NCI-H526 (cell line): ENCODE measurements at places on chromosomes 4 and X.

DNA sequence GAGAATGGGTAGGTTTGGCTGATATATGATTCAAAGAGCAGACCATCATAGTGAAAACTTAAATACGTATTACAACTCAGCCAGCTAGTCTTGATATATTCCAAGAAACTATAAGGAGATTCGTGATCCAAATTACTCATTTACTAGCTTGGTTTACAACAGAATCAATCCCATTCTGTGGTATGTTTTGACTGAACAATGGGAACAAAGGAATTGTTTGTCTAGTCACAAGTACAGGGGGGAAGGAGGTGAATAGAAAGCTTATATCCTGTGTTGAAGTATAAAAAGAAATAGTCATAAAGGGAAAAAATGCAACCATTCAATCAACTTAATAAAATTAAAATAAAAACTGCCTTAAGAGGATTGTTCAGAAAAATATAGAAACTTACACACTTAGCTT, 17.0 kb downstream of the C4orf54 start:
- DNase-seq, result no peak

- no peak for DNase-seq
These were observed 171.2 kb upstream of the RPL34 start for GRCh38 chr4:108449129-108449528.

GRCh38 chr4:95516528-95517017, 32.2 kb downstream of the UNC5C start:
- DNase-seq, result no peak

GRCh38 chrX:15664487-15665444, at the start of gene CLTRN:
CLTRN (minus strand) TSS chrX:15664805; CDS start chrX:15664775, 30 bp downstream.
- no peak for DNase-seq

GRCh38 chr4:139416073-139416673, 37.7 kb upstream of the RAB33B start:
- DNase-seq, result no peak

DNA sequence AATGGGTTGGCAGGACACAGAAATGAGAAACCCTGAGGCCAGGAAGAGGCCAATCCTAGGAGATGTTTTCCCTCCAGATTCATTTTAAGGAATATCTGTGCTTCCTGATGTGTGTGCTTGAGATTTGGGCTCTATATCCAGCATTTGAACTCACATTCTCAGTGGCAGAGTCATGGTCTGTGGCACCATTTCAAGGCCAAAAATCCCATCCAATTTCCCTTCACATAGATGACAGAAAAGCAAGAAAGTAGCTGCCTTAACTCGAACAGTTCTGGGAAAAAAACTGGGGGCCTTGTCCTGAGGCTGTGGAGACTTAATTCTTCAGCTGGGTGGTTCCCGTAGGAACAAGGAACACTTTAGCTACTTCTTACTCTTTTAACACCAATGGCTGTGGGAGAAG, 27.4 kb downstream of the TAF7L start:
- no peak for DNase-seq

- DNase-seq, result no peak
These were observed 52.4 kb downstream of the CBLL2 start for GRCh38 chrX:22325096-22325495.

- no peak for DNase-seq
These were observed 11.0 kb upstream of the SH3TC1 start for GRCh38 chr4:8188085-8188484.

DNA sequence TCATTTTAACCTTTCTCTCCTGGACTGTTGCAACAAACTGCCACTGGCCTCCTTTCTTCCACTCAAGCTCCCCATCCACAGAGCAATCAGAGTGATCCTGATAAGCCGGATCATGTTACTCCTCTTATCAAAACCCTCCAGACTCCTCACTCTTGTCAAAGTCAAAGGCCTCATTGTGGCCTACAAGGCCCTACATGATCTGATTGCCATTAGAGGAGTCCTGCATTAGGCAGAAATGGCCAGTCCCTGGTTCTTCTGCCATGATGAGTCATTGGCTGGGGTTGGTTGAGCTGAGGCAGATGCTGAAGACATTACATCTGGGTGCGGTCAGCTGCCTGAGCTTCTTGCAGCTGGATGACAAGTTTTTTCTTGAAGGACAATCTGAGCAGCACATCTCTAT, 32.7 kb upstream of the CASK start:
- DNase-seq, result no peak

DNA sequence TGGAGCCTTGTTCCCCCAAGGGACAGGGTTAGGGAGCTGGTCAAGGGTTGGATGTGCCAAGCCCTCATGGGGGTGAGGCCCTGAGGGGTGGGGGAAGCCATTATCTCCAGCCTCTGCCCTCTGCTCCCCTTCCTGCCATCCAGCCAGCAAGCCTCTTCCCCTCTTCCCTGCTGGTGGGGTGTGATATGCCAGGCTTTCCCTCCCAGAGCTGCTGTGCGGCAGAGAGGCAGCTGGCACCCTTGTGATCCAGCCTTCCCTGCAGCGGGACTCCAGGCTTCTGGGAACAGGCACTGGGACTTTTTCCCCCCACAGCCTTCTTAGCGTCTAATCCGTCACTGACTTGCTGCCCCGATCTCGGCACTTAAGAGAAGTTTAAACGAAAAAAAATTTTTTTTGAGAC, 6.3 kb downstream of the SSR4 start:
- DNase-seq, result no peak

DNA sequence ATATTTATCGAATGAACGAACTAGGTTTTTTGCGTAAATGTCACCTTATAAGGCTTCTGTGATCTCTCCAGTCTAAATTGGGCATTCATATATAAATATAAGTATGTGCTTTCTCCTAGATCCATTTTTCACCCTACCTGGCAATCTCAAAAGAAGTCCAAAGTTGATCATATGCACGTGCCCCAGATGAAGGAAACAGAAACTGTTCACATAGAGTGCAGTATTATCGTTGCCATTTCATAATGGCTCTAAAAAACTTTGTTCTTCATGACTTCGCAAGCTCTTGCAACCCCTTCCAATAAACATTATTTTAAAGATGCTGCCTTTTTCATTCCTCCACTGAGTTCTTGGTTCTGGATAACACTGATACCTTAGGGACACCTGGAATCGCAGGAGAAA, 708 bp downstream of the INTS12 start:
- no peak for DNase-seq

- DNase-seq, result no peak
These were observed 57.1 kb downstream of the ENPEP start for GRCh38 chr4:110532901-110533589.

DNA sequence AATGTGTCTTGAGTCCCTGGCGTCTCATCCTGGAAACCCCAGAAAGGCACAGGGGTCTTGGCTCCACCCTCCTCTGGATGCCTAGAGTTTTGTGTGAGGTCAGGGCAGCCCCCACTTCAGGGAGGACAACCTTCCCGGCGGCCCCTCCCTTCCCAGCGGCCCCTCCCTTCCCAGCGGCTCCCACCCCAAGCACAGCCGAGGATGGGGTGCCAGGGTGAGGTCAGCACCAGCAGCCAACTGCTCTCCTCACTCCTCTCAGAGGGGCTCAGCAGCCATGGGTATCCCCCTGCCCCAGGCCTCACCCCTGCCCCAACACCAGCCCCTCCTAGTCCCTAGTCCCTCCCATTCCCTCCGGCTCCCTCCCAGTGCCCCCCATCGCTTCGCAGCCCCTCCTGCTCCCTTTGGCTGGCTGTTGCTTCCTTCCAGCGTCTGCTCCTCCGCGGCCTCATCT, 17.4 kb downstream of the DGKQ start:
- no peak for DNase-seq
